NCI-H82 (cell line): ENCODE measurements at places on chromosomes 7 and 10.

- DNase-seq: peak; percentile 1
Measured at GRCh38 chr10:62769574-62770242, 34.8 kb upstream of the ADO start.

DNA sequence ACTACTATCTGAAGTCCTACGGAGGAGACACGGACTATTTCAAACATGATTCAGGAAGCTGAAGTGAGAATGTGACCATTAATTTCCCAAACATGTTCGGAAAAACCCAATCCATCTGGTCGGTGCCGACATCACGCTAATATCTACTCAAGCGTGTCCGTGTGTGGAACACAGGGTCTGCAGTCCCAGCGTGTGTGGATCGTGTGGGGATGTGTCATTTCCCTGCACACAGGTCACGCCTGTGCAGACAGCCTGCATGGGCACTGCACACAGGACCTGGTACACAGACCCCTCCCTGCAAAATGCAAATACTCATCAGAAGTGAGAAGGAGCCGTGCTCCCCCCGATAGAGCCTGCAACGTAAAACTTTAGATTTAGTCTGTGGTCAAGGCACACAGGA, 57.8 kb downstream of the CARD11 start:
- DNase-seq: no peak

DNA sequence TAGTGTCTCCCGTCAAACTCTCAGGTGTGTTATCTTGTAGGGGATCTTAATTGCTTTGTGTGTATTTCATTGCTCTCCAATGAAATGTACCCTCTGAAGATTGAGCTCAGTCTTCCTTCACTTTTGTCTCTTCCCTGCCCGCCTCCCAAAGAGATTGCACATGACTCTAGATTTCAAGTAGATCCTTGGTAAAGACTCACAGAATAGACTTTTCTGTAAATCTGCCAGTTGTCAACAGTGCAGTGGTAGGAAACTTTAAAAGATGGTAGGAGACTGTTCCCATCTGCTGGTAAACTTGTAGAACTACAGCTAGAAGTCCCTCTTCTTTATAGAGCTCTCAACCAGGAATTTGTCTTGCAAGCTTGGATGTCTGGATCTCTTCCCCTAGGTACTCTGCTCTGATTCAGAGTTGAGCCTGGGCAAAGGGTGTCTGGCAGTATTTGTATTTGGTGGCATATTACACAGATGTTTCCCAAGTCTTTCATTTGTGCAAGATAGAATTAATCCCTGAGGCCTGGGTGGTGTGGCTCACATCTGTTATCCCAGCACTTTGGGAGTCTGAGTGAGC, 9.6 kb downstream of the CCL26 start:
- DNase-seq: peak; percentile 77

- no peak for DNase-seq
Measured at GRCh38 chr10:88156341-88156740, 292.9 kb downstream of the PTEN start.

DNA sequence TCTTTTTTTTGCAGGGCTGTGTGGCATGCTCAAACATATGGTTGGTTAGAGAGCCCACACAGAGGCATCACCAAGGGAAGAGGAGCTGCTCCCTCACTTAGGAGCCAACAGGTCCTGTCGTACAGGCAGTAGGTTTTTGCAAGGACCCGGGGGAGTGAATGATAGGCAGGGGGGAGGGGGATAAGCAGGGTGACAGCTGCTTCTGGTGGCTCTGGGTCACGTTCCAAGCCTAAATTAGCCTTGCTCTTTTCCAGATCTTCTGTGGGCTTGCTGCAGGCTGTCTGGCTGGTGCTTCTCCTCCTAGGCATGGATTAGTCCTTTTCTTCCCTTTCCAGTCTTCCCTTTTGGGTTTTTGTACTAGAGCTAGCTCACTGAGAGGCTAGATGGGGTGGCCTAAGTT, 117.7 kb upstream of the PODXL start:
- peak; percentile 81 for DNase-seq

- no peak for DNase-seq
Measured at GRCh38 chr7:90957883-90958282, 306.4 kb upstream of the FZD1 start.

DNA sequence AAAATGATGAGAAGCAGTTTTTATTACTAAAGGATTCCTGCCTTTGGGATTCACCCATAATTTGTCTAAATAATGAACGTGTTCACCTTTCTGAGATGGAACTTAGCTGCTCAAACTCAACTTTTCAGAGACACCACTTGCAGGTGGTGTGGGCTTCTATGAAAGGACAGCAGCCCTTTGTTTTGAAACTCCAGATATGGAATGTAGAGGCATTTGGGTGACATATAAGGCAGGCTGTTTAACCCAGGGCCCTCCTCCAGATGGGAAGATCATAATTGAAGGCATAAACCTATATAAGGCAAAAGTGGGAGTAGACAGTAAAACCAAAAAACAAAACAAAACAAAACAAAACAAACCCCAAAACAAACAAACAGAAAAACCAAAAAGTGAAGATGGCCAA, 11.9 kb upstream of the HUS1 start:
- DNase-seq: no peak

DNA sequence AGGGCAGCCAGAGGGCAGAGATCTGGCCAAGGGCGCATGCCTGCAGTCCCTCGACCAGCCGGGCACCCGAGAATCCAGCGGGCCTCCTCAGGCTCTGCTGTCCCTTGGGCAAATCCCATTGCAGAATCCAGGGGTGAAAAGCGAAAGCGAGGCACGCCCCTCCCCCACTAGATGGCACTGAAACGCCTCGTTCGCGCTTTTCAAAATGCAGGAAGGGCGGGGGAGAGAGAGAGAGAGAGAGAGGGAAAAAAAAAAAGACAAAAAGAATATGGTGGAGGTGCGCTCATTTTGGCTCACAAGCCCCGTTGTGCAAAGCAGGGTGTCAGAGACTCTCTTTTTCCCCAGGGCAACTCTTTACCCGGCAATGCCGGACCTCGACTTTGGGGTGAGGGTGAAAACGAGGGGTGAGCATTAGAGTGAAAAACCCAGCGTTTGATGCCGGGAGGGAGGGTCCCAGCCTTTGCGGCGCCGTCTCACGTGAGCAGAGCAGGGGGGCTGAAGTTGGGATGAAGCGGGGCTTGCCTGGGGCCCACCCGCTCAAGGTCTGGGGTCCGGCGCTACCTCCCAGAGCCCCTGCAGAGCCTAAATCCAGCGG, 2.5 kb upstream of the TMEM178B start:
- DNase-seq: peak; percentile 75

DNA sequence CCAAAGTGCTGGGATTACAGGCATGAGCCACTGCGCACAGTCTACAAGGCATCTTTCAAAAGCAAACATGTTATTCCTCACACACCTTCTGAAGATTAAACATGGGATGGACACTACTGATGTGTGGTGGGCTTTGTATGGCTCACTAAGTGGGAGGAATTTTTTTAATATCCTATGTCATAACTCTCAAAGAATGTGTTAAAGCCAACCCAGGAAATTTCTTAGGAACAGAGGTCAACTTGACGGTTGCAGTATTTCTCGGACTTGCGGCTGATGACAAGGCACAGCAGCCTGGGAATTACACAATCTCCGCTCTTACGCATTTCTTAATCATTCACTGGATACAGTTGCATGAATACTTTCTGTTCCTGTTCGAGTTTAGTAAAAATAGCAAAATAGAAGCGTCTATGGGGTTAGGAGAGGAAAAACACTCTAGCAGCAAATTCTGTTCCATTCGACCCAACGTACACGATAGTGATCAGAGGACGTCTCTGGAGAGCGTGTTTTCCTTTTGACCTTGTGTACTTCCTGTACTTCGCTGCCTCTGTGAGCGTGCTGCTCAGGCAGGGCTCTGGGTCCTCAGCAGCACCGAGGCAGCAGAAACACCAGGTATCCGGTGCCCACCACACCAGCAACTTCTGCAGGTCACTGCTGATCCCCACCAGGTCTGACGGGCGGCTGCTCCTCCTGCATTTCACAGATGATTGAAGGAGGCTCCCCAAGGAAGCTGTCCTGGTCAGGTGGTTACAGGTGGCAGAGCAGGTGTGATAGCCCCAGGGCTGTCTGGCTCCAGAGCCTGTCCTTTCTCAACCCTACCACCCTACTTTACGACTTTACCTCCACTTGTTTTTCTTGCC, 26.4 kb upstream of the SRGN start:
- no peak for DNase-seq

DNA sequence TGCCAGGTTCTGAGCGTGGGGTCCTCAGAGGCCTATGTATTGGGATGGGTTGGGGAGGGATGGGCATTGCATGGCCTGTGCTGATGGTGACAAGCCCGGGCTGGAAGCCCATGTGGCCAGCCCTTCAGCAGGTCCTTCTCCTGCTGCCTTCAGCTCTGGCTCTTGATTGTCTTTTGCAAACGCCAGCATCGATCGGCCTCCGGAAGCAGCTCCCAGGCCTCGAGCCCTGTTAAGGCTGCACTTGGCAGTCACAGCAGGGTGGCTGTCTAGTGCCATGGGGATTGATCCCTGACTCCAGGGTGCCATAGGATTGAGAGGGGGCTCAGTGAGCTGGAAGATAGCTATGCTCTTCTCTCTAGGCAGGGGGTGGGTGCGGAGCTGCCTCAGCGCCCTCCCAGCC, 51.4 kb downstream of the CDH23 start:
- no peak for DNase-seq

DNA sequence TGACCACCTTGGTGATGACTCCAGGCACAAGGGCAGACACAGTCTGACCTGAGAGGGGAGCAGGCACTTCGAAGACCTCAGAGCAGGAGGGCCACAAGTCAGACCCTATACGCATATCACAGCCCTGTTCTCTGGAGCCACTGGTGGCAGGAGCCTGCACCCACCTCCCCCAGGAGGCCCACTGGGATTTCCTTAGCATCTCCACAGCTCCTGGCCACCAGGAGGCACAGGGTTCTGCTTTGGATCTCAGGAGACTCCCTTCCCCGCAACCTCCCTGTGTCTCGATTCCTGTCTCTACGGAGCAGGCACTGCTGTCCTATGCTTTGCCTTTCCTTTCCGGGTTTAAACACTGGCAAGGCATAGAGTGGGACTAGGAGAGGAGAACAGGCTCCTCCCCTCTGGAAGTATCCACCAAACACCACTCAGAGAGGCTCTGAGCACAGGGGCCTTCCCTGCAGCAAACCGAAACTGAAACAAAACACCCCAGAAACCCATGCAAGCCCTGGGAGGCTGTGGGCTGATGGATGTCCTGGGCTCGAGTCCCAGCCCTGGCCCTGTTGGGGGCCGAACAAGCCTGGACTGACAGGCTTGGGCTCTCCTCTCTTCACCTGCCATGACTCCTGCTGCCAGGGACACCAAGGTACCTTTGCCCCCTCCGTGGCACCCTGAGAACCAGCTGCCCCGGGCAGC, 166.3 kb downstream of the NEURL1 start:
- DNase-seq: no peak

DNA sequence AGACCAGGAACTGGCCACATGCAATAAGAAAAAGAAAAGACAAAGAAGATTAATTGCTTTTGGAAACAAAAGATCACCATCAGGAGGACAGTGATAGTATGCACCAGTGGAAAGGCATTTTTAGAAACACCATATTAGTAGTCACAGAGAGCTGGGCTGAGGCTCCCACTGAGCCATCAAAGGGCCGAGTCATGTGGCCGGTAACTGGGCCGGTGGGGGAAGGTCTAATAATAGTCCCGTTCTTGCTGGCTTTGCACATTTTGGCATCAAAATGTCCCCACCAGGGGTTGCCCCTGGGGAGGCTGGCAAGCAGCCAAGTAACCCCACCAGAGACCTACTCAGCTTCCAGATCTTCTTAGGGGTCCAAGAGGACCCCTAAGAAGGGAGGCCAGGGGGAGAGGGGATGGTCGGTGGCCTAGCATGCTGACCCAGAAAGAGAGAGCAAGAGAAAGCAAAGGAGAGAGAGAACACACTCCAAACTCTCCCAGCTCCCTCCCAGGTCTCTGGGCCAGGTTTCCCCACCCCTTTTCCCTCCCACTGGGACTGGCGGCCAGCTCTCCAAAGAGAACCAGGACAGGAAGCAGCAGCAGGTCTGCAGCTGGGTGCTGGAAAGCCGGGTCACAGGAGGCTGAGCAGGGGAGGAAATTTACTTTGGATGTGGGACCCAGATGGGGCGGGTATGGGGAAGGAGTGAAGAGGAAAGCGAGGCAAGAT, 70.2 kb upstream of the FGFR2 start:
- peak; percentile 91 for DNase-seq

GRCh38 chr7:91835826-91836368, 44.6 kb downstream of the MTERF1 start:
- DNase-seq: peak; percentile 32

DNA sequence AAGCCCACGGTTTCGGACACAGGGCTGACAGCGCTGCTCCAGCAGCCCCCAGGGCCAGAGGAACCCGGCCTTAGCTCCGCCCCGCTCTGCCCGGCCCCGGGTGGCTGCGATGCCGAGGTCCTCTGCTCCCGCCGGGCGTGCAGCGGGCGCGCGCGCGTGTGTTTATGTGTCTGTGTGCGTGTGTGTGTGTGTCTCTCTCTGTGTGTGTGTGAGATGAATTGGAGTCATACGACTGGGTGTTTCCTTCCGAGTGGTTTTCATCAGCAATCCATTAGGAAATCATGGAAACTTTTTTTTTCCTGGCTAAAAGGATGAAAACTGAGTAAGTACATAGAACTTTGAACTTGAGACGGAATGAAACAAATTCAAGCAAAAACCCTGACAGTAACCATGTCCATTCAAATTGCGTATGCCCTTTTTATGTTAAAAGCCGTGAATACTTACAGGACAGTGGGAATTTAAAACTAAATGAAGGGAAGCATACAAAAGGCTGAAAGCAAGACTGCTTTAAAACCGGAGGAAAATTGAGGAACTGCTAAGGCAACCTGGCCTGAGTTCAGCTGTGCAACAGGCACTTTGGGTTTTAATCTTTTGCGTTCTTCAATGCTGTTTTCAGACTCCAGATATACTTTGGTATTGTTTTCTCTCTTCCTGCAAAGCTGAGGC, at the start of gene CPED1:
Gene CPED1, plus strand, starts transcription at position 121 of the 666 bp plus-strand sequence. CDS start 911 bp downstream, outside the sequence.
- DNase-seq: peak; percentile 65

GRCh38 chr10:86344714-86345161, 21.9 kb downstream of the GRID1 start:
- DNase-seq: no peak

GRCh38 chr7:77822269-77822668, 23.7 kb downstream of the PHTF2 start:
- DNase-seq: peak; percentile 34

GRCh38 chr10:11245510-11245909, 227.8 kb downstream of the CELF2 start:
- no peak for DNase-seq

- DNase-seq: no peak
Measured at GRCh38 chr10:74026428-74027015, 28.6 kb downstream of the VCL start.

DNA sequence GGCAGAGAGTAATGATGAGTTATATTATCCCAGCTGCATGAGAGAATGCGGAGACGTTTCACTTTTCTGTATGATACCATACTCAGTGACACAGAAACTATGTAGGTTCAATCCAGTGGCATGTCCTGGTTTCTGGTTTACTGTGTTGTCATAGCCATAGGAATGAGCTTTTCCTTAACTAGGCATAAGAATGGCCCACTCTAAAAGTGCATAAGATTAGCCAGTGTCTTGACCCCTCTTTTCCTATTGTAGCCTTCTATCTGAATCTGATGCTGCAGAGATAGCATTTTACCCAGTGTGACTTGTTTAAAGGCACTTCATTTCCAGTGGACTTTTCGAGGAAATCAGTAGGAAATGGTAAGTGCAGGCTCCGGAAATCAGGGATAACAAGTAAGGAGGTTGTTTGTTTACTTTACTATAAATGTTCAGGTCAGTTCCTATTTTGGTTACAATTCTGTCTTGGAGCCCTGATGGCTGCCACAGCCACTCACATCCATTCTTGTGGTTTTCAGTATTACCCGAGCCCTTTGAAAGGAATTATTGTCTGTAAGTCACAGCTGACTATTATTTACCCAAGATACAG, 70.5 kb downstream of the SEMA3A start:
- DNase-seq: no peak

GRCh38 chr7:158840604-158841003, 11.3 kb upstream of the ESYT2 start:
- no peak for DNase-seq
